ENCODE measurements at places on chromosomes 16 and 17.

GRCh38 chr17:79304884-79305283, 230.3 kb downstream of the ENGASE start:
- no peak for DNase-seq

GRCh38 chr17:65314212-65314611, 177.0 kb downstream of the RGS9 start:
- DNase-seq: no peak

DNA sequence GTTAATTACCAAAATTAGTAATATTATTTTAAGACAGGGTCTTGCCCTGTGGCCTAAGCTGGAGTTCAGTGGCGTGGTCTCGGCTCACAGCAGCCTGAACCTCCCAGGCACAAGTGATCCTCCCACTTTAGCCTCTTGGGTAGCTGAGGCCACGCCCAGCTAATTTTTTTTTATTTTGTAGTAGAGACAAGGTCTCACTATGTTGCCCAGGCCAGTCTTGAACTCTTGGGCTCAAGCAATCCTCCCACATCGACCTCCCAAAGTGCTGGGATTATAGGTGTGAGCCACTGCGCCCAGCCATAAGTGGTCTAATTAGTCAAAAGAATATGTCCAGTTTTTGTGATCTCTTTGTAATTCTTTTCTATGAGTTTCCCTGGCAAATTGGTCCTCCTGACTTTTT, 12.0 kb upstream of the CFDP1 start:
- no peak for DNase-seq

- DNase-seq: peak; percentile 72
Observed at GRCh38 chr17:75875182-75875939, 3.0 kb downstream of the TRIM47 start.

GRCh38 chr17:6361733-6362132, 73.2 kb downstream of the AIPL1 start:
- DNase-seq: no peak

GRCh38 chr17:76296889-76297288, 11.2 kb downstream of the QRICH2 start:
- DNase-seq: no peak

DNA sequence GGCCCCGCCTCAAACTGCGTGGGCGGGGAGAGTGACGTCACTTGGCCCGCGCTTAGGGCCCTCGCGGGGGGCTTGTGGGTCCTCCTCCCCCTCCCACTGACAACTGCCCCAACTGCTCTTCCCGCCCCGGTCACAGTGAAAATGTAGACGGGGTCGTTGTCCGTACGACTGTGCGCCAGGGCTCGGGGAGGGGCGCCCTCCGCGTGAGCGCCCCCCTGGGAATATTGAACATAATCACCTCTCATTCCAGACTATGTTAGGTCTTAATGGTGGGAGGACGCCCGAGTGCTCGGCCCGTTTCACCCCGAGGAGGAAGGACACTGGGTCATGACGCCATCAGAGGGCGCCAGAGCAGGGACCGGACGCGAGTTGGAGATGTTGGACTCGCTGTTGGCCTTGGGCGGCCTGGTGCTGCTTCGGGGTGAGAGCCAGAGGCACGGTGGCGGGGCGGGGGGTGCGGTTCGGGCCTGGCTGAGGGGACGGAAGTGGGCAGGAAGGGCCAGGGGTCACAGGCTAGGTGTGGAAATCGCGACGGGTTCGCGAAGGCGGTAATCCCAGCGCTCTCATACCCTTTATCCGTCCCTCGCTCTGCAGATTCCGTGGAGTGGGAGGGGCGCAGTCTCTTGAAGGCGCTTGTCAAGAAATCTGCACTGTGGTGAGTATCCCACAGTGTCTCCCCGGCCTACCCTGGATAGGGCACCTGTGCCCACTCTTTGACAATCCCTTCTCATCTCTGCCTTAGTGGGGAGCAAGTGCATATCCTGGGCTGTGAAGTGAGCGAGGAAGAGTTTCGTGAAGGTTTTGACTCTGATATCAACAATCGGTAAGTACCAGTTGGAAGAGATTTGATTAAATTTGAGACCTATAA, at the start of gene ELP5:
TSS of gene ELP5 (plus strand) at position 40 of the 868 bp plus-strand sequence. CDS start at position 376, 336 bp downstream.
- DNase-seq: peak; percentile 98

- peak; percentile 68 for DNase-seq
Observed at GRCh38 chr16:66578651-66579531, at the start of gene CMTM2. CMTM2 (plus strand) TSS chr16:66579463; CDS start chr16:66579608, 145 bp downstream.
